Fibroblast of skin of scalp (primary cell): ENCODE measurements at places on chromosomes 16 and 17.
A peak's percentile ranks its signal among the peaks of the same experiment; 100 is the strongest.

- no peak for DNase-seq
Measured at GRCh38 chr17:17088086-17088485, 45.8 kb downstream of the MPRIP start.

GRCh38 chr17:33593991-33594390 lies 300.9 kb upstream of the ASIC2 start:
- no peak for DNase-seq

GRCh38 chr17:40598619-40599467 lies 33.6 kb upstream of the CCR7 start:
- peak; percentile 70 for DNase-seq

- no peak for DNase-seq
Measured at GRCh38 chr17:50863221-50863843, 2.8 kb downstream of the TOB1 start.

GRCh38 chr17:15233022-15233805 lies 31.9 kb downstream of the PMP22 start:
- peak; percentile 52 for DNase-seq

GRCh38 chr17:16282522-16282921 lies 65.5 kb downstream of the PIGL start:
- DNase-seq, result peak; percentile 87

DNA sequence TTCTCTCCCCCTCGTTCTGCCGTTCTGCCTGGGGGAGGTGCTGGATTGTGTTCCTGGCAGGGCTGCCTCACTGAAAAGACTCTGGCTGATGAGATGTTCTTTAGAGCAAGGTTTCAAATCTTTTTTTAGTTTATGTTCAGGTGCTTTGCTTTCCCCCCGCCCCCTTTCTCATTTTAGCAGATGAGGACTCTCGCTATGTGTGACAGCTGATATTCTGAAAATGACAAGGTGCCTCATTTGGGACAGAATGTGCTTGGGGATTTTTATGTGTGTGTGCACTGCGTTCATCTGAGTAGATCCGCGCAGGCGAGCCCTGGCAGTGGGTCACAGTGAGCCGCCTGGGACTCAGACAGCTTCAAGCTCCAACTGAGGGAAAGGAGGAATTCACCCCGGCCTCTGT lies 205.9 kb downstream of the HS3ST4 start:
- DNase-seq, result no peak

DNA sequence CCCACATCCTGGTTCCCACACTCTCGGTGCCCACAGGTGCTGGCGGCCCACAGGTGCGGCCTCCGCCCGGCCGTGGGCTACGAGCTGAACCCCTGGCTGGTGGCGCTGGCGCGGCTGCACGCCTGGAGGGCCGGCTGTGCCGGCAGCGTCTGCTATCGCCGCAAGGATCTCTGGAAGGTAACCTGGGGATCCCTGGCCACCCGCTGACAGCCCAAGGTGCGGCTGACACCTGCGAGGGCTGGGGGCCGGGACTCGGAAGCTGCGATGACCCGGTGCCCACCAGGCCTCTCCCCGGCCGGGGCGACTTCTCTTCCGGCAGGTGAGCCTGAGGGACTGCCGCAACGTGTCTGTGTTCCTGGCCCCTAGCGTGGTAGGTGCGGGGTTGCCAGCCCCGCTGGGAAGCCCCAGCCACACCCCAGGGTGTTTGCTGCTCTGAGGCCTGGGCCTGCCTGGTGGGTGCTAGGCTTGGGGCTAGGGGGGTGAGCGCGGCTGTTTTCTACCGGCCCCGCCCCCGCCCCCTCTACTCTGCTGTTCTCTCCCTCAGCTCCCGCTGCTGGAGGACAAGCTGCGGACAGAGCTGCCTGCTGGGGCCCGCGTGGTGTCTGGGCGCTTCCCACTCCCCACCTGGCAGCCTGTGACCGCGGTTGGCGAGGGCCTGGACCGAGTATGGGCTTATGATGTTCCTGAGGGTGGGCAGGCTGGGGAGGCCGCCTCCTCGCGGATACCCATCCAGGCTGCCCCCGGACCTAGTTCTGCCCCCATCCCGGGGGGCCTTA lies 1.0 kb downstream of the ANTKMT start:
- DNase-seq, result no peak

DNA sequence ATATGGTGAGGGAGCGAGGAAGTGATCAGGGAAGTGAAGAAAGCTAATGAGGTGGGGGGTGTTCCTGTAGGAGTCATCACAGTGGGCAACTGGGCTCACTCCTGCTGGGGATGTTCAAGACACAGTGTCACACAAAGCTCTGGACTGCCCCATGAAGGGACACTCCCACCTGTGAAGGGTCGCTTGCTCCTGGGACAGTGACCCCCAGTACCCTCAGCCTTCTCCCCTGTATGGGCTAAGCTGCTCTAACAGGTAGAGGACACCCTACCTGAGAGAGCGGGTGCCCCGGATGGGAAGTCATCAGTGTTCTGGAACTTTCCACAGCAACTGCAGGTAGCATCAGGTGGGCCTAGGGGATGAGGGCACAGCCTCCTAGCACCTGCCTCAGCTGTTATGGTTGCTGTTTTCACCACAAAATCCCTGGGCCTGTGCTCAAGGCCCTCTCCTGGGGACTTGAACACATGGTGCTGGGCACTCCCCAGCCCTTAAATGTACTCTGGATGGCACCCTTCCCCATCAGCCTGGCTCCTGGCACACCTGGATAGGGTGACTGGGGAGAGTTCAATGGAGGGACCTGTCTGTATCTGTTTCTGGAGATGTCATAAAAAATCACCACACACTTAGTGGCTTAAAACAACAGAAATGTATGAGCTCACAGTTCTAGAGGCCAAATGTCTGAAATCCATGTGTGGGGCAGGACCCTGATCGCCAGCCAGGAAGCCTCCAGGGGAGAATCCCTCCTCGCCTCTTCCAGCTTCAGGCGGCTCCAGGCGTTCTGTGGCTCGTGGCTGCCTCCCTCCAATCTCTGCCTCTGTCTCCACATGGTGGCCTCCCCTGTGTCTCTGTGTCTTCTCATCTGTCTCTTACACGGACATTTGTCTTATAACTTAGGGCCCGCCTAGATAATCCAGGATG lies 104.0 kb upstream of the CDH5 start:
- DNase-seq, result peak; percentile 76

DNA sequence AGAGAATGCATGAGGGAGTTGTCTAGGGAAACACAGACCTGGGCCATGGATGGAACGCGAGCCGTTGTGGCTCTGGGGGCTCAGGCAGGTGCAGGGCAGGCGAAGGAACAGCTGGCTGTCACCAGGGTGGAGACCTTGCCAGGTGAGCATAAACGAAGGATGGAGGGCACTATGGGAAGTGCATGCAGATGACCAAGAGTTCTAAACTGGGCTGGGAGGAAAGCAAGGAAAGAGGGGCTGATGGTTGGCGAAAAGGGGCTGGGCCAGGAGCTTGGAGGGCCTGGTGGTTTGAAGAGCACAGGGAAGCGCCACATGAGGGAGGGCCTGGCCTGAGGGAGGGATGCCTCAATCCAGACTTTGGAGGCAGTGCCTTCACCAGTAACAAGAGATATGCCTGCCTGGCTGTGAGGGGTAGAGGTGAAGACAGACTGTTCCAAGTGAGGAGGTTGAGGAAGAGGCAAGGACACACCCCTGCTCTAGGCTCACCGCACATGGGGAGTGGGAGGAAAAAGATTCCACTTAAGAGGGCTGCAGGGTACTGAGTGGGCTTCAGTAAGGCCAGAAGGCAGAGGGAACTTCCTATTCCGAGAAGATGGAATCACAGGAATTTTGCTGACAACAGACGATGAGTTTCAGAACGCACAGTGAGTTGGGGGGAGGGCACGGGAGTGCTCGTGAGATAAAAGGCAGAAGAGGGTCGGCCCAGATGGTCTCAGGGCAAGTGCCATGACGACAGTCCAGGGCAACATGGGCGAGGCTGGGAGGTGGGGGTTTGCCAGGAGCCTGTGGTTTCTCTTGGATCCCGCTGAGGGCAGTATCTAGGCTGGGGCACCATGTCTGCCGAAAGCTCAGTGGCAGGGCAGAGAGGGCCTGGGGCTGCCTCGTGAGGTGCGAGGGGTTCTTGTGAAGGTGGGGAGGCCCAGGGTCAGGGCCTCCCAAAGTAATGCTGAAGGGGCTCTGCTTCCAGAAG lies 20.6 kb downstream of the B9D1 start:
- DNase-seq, result peak; percentile 65

- peak; percentile 38 for DNase-seq
Measured at GRCh38 chr16:12896562-12896961, 4.8 kb upstream of the SHISA9 start.

- no peak for DNase-seq
Measured at GRCh38 chr17:50558941-50559614, 1.4 kb upstream of the CACNA1G start.

DNA sequence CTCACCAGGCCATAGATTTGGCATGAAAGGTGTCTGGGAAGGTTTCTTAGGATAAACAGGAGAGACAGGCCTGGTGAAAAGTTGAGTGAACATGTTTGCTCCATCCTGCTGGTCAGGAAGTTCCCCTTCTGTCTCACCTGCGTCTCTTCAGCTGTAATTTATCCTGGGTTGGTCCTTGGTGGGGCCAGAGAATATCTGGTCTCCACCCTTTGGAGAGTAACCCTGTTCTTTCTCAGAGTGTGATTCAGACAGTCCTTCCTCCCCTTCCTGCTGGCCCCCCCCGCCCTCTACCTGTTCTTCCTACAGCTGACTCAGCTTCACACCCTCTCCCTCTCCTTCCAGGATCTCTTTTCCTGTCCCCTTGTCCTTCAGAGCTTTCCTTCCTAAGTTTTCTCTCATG lies 17.1 kb downstream of the MINK1 start:
- DNase-seq, result no peak

- DNase-seq, result no peak
Measured at GRCh38 chr17:48625495-48626244, 488 bp downstream of the HOXB9 start.

GRCh38 chr16:80743273-80743672 lies 61.1 kb downstream of the CDYL2 start:
- no peak for DNase-seq

DNA sequence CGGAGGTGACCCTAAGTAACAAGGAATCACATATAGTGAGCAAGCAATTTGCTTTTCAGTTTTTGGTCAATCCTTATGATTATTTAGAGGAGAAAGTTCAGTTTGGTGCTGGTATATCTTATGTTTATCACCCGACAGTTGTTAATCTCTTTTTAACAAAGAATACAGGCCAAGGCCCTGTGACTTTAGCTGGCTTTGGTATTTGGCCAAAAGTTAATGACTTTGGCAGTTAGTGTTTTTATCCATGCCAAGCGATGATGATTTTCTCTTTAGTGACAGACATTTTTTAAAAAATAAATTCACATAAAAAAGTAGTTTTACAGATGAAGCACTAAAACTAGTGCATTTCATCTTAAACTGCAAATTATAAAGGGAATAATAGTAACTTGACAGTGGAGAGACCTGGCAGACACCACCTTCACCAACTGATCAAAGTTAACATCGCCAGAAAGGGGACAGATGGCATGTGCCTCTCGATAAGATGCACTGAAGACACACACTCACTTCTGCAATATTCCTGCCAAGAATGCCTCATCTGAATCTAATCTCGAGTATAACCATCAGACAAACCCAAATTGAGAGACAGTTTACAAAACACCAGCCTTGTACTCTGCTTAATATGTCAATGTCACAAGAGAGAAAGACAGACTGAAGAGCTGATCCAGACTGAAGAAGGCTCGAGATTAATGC lies 6.9 kb downstream of the DEXI start:
- DNase-seq, result no peak

- DNase-seq, result no peak
Measured at GRCh38 chr17:57530026-57530425, 215.1 kb downstream of the CCDC182 start.

- no peak for DNase-seq
Measured at GRCh38 chr16:68033101-68033500, 10.0 kb downstream of the DUS2 start.

GRCh38 chr16:79295746-79296145 lies 304.8 kb downstream of the MAF start:
- no peak for DNase-seq

GRCh38 chr17:69651921-69652320 lies 237.4 kb downstream of the MAP2K6 start:
- no peak for DNase-seq

- DNase-seq, result peak; percentile 70
Measured at GRCh38 chr17:76005263-76006149, 4.9 kb downstream of the CDK3 start.

DNA sequence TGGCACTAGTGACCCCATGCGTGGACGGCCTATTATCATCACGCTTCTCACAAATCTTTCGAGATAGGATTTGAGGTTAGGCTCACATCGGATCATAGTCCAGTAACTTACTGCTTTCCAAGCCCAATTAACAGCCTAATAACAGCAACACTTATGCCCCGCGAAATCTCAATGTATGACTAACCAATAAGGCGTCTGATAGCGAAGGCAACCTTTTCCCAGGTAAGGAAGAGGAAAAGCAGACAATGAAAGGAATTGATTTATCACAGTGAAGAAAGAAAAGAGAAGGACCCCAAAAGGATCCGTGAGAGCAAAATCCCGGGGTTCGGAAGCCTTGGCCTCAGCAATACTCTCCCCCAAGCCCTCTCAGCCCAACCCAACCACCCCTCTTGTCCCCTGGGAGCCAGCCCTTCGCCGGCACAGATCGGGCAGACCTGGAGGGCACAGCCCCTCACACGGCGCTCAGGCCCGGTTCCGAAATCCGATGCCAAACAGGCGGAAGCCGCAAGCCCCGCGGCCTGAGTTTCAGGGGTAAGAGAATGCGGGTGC lies 534 bp downstream of the GPATCH8 start:
- DNase-seq, result peak; percentile 16

GRCh38 chr16:67393111-67393787 lies at the start of gene TPPP3:
TPPP3 (minus strand) TSS chr16:67393498; CDS start chr16:67391111, 2,387 bp downstream.
- DNase-seq, result peak; percentile 76

DNA sequence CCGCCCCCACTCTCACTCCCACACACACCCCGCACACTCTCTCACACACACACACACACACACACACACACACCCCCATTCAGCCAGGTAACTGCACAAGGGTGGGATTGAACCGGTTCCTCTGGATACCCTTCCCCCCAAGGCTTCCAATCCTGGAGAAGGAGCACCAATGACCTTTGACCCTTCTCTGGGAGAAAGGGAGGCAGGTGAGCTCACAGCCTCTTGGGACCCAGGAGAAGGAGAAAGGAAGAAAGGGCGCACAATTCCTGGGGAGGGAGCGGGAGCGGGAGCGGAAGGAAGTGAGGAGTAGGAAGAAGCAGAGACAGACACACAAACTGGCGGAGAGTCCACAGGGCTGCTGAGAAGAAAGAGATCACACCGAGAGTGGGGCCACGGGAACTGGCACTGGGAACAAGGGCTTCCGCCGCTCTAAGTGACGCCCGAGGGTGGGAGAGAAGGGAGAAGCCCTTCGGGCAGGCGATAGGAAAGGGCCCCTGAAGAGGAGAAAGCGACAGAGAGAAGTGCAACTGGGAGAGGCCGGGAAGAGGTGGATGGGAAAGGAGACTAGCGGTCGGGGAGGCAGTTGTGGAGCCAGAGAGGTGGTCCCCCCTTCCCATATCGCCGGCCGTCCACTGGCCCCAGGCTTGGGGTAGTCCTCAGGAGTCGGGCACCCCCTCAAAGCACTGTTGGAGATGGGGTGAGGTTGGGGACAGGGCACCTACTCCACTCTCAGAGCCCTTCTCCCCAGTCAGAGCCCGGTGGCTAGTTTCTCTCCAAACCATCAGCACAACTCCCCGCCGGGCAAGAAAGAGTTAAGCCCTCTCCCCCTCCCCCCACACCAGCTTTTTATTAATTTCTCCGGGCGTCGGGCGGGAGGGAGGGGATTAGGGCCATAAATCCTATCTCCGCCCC lies 1.3 kb downstream of the SAMD14 start:
- peak; percentile 22 for DNase-seq

GRCh38 chr17:81869221-81870130 lies 1.7 kb downstream of the ARHGDIA start:
- DNase-seq, result peak; percentile 60
